ENCODE measurements at places on chromosomes 4 and X.

GRCh38 chrX:130592204-130592603 lies 190.4 kb downstream of the RBMX2 start:
- DNase-seq: no peak

- DNase-seq: no peak
Measured at GRCh38 chr4:184534511-184535391, 60.4 kb upstream of the IRF2 start.

DNA sequence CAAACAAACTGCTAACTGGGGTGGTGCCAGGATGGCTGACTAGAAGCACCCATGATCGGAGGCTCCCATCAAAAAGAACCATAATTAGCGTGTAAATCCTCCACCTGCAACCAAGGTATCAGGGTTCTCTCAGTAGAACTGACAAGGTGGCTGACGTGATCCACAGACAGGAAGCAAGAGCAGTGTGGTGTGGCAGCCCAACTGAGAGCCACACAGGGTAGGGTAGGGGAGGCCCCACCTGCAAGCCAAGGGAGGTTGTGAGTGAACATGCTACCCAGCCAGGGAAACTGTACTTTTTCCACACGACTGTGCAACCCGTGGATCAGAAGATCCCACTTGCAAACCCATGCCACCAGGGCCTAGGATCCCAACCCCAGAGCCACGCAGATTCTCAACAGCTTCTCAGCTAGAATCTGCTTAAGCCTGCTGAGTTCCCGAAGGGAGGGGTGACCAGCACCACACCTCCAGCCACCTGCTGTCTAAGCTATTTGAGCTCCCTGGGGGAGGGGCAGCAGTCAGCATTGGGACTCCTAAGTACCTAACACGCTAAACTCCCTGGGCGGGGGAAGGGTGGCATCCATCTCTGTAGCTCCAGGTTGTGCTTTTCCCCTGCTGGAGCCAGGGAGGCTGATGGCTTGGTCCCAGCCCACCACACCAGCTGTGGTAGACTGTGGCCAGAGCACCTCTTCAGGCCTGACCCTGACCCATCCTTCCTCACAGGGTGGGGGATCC lies 425.1 kb downstream of the GPM6A start:
- no peak for DNase-seq

DNA sequence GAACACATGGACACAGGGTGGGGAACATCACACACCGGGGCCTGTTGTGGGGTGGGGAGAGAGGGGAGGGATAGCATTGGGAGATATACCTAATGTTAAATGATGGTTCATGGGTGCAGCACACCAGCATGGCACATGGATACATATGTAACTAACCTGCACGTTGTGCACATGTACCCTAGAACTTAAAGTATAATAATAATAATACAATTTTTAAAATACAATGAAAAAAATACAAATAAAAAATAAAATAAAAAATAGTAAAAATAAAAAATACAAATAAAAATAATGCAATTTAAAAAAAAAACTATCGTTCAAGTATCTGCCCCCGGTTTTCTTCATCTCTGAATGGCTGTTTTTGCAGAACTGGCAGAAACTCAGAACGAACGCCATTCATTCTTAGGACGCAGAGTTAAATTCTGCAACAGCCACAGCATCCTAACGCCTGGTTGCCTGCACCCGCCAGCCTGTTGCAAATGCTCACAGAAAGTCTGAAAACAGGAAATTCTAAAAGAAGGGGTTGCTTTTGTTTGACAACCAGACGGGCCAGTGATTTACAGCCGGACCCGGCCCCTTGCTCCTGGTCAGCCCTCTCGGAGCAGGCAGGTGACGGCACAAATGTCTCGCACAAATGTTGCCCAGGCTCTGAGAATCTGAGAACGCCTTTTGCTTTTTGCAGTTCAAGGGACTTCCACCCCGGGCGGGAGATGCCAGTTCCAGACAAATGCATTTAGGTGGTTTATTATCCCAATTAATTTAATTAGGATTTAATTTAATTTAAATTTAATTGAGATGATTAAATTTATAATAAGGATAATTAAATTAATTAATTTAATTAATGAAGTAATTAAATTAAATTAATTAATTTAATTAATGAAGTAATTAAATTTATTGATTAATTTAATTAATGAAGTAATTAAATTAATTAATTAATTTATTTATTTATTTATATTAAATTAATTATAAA lies 47.8 kb downstream of the CRLF2 start:
- DNase-seq: no peak

- no peak for DNase-seq
Measured at GRCh38 chr4:5756271-5756670, 45.3 kb downstream of the EVC start.

DNA sequence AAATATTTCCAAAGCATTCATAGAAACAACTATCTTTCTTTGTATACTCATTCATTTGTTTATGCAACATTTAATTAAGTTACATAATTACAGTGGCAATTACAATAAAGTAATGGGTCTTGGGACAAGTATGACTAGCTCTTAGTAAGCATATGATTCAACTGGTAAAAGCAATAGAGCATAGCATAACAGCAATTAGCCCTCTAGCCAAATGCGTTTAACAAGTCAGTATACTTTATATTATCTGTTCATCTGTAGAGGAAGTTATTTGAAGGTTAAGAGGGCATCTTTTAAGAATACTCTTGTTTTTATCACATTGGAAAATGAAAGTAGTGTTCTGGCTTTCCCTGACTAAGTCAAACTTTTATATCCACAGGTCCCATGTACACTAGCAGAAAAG lies 198.1 kb upstream of the UGT8 start:
- DNase-seq: no peak

- DNase-seq: no peak
Measured at GRCh38 chr4:42330002-42330592, 67.2 kb upstream of the SHISA3 start.

GRCh38 chr4:17142232-17142711 lies 243.8 kb upstream of the LDB2 start:
- DNase-seq: peak; percentile 0

DNA sequence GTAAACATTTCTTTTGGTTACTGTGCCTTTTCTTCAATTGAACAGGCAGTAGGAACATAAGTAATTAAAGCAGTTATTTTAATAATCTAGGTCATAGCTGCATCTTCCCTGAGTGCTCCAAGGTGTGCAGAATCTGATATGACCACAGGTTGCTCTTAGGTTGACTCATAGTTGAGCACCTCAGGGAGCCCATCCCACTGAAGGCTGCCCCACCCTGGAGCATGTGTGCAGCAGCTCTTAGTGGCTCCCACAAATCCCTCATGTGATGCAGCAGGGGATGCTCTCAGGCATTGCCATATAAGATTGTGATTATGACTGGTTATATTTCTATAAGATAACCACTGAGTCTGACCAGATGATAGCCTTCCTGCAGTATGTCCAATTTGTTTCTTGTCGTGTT lies 72.3 kb downstream of the ZNF518B start:
- no peak for DNase-seq

GRCh38 chr4:38111717-38112116 lies 151.5 kb downstream of the PTTG2 start:
- no peak for DNase-seq

- no peak for DNase-seq
Measured at GRCh38 chr4:180380733-180381132, 1862.5 kb upstream of the TENM3 start.

DNA sequence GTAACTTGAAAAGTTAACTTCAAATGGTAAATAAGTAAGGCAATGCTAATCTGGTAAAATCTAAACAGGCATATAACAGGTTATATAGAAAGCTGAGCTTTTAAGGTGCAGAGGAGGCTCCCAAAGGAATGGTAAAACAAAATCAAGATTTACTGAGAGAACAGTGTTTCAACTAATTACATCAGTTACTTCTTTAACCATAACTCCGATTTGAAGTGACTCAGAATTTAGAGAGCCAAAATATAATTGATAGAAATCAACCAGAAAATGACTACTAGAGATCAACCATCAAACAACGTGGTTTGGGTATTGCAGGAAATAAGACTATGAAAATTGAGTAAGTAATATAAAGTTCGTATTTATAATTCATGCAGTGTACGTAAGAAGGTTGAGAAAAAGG lies 6.9 kb downstream of the G3BP2 start:
- DNase-seq: no peak

DNA sequence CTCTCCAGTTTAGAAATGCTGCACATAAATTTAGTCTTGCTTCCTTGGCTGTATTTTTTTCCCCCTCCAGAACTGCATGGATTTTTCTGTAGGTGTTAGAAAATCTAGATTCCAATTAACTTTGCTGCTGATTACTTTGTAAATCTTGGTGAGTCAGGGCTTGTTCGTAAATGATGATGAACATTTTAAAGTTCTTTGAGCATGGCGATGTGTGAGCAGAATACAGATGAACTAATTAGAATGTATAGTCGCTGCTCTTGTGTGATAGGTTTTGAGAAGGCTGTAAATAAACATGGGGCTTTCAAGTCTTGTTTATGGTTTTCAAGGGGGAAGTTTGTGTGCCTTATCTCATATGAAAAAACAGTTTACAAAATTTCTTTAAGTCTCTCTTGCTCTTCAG lies 23.3 kb downstream of the LIMCH1 start:
- no peak for DNase-seq

DNA sequence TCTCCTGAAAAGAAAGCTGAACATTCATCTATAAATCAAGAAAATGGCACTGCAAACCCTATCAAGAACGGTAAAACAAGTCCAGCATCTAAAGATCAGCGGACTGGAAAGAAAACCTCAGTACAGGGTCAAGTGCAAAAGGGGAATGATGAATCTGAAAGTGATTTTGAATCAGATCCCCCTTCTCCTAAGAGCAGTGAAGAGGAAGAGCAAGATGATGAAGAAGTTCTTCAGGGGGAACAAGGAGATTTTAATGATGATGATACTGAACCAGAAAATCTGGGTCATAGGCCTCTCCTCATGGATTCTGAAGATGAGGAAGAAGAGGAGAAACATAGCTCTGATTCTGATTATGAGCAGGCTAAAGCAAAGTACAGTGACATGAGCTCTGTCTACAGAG lies 28.6 kb downstream of the PAQR3 start:
- DNase-seq: no peak

DNA sequence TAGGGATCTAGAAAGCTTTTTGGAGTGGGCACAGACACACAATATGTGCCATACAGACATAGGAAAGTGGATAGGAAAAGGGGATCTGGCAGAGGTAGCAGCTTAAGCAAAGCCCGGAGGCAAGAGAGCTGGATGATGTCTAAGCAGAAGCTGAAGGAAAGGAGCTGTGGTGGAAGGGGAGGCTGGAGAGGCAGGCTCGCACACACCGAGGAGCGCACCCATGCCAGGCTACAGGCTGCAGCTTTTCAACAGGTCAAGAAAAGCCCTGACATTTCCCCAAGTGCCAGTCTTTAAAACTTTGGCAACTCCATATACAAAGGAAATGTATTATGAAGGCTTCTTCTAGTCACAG lies 67.4 kb downstream of the SOWAHB start:
- DNase-seq: no peak

DNA sequence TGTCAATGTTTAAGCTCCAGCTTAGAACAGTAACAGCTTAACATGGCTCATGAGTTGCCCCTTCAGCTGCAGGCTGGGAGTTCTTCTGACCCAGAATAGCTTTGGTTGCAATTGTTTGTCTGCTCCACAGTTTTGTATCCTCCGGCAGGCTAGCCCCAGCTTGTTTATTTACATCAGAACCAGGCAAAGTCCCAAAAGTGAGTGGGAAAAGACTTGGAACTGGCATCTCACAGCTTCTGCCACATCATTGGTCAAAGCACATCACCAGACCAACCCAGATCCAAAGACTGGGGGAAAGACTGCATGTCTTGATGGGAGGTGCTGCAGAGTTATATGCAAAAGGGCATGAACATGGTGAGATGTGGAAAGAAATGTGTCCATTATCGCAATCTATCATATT lies 231.2 kb upstream of the CPEB2 start:
- DNase-seq: no peak

DNA sequence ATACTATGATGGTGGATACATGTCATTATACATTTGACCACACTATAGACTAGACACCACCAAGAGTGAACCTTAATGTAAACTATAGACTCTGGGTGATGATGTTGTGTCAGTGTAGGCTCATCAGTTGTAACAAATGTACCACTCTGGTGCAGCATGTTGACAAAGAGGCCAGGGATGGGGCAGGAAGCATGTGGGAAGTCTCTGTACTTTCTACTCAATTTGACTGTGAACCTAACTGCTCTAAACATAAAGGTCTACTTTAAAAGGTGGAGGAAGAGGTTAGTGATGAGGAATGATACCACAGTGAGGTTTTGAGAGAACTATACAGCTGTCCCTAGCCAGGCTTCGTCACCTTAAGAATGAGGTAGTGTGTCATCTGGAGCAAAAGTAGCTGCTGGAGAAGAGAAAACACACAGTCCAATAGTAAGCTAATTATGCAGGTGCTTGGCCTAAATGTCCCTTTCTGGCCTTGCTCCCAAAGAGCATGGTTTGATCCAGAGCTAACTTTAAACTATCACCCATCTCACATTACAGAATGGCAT lies 38.4 kb downstream of the GRSF1 start:
- no peak for DNase-seq

- no peak for DNase-seq
Measured at GRCh38 chr4:149531861-149532260, 283.8 kb downstream of the IQCM start.

DNA sequence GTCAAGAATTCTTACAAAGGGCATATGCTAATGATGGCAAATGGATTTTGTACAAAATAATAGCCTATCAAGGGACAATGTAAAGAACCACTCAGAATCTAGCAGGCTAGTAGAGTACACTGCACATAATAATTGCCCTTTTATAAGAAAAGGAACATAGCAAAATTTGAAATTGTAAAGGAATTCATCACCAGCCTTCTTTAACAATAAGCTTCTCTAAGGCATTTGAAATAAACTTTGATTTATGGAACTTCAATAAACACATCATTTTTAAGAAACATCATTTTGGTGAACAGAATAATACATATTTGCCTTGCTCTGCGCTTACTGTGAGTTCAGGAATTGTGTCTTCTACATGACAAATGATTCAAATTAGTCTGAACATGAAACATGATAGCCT lies 9.7 kb upstream of the ATP10D start:
- no peak for DNase-seq

GRCh38 chr4:137212601-137213000 lies 319.7 kb downstream of the PCDH18 start:
- no peak for DNase-seq

GRCh38 chr4:2961811-2962441 lies 1.3 kb downstream of the NOP14 start:
- no peak for DNase-seq

GRCh38 chr4:37685161-37685822 lies 884 bp downstream of the RELL1 start:
- DNase-seq: no peak

- no peak for DNase-seq
Measured at GRCh38 chrX:77814210-77814609, 28.2 kb upstream of the ATRX start.
